ENCODE measurements at places on chromosomes 5 and 9.

DNA sequence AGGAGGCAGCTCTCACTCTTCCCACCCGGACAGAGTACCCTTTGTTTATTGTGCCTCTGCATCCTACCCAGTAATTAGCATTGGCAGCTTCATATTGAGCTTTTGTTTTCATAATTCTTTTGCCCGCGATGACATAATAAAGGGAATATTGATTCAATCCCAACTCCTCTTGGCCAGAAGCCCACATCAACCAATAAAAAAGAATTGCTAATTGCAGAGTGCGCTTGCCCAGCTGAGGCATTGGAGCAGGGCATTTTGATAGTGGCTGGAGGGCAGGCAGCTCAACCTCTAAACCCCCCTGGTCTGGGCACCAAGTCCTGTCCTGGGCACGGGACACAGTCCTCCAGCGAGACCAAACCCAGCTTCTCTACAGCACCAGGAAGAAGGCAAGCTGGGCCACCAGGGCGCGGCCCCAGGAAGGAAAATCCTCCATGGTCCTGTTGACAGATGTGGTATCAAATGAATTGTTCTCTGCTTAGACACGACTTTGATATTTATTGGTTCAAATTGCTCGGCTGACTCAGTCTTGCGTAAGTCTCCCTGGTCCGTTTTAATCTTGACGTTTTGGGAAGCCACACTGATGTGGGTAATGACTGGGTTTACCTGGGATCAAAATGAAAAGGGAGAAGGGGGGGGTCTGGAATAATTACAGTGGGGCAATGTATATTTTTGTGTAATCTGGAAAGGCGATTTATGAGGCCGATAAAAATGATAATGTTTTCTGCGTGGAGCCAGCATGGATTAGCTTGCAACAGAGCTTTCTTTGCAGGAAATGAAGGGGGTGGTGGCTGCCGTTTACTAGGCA lies 220.7 kb upstream of the MSX2 start:
- DNase-seq: no peak

DNA sequence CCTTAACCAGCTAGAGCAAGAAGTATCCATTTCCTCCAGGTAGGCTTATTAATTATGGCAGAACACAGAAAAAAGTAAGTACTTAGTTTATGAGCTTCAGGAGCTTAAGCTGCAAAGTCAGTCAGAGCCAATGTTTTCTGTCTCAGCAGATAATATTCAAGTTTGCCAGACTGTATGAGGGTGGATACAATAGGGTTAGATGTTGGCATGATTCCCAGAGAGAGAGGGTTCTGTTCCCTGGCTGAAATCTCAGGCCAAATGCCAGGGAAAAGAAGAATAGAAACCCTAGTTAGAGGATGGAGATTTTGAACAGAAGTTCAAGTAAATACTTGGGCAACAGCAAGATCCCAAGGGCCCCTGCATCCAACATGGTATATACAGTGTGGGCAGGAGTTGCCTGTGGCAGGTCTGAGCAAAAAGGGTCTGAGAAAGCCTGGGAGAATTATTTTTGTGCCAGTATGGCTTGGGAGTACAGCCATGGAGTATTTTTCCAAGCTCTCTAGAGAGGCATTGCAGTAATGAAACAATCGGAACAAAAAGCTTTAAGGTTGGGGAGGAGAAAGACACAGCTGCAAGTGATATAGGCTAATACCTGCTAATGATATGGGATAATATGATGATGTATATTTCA lies 31.0 kb upstream of the ISOC1 start:
- no peak for DNase-seq

DNA sequence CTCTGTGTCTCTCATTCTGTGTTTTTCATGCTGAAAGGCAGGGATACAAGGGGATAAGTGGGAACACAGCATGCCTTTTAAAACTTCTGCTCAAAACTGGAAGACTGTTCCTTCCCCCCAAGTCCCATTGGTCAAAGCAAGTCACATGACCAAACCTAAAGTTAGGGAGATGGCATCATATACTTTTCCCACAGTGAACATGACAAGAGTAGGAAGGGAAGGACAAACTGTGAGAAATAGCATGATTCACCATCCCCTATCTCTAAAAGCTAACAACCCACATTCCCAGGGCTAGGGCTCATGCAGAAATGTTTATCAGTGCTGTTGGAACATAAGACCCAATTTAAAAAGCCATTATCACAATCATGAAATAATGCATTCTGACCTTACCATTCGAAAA lies 24.2 kb upstream of the SHISAL2B start:
- no peak for DNase-seq

DNA sequence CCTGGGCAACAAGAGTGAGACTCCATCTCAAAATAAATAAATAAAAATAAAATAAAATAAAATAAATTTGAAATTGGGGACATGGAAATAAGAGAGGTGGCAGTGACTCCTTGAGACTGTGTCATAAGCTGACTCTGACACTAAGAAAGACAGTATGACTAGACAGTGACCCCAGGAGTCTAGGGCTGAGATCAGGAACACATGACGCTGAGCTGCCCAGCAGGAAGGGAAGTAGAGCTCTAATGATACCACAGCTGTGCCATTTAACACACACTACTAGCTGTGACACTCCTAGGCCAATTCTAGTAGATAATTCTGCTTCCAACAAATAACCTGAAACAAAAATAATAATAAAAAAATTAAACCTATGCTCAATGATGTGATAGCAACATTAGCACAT lies 293.0 kb downstream of the SEC61B start:
- no peak for DNase-seq

GRCh38 chr9:130320723-130321481 lies 55.3 kb downstream of the HMCN2 start:
- DNase-seq: no peak

GRCh38 chr5:105752801-105753200 lies 1917.9 kb downstream of the EFNA5 start:
- no peak for DNase-seq

- peak; percentile 39 for DNase-seq
Observed at GRCh38 chr5:154405078-154405792, 40.6 kb upstream of the SAP30L start.

DNA sequence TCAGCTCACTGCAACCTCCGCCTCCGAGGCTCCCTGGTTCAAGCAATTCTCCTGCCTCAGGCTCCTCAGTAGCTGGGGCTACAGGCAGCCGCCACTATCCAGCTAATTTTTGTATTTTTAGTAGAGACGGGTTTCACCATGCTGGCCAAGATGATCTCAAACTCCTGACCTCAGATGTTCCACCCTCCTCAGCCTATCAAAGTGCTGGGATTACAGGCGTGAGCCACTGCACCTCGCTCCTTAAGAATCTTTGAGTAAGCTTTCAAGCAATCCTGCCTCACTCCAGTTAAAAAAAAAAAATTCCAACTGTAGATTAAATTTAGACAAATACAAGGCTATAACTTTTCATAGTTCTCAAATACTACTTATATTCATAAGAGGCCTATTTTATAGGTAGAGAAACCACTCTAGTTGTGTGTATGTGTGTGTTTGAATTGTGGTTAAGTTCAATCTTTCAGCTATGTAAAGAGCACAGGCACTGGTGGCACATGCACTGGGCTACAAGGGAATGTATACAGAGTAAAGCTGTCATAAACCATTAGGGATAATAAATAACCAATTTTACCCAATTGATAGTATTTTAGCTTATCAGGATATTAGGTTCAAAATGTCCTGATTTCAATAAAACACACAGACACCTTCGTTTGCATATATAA lies 50.6 kb upstream of the RAPGEF6 start:
- DNase-seq: no peak

GRCh38 chr9:125744616-125745015 lies 2.6 kb upstream of the PBX3 start:
- DNase-seq: no peak

DNA sequence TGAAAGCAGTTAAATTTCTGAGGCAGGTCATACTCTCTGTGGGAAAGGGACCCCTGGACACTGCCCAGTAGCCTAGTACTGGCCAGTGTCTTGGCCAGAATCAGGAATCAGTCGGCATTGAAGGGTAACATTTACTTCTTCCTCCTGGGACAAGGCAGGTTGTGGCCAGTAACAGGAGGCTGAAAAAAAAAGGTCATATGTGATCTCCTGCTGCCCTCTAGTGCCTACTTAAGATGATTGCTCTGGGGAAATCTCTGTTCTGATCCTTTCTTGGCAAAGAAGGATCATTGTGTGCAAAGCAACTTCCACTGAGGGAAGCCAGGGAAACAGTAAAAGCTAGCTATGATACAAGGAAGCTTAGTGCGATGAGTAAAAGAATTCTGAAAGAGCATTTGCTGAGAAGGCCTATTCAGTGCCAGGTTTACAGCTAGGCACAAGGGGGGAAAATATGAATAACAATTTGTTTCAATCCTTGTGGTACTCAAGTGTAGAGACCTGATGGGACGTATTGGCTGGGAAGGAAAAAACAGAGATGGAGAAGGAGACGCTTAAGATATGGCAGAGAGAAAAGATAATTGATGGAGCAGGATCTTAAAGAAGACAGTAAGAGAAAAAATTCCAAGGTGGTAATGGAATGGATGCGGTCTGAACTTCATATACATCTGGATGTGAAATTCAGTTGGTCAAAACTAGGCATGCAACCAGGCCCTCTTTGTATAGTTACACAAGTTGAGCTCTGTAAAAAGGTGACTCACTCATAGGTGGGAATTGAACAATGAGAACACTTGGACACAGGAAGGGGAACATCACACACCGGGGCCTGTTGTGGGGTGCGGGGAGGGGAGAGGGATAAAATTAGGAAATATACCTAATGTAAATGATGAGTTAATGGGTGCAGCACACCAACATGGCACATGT lies 25.8 kb upstream of the TRIM32 start:
- DNase-seq: no peak

- DNase-seq: no peak
Observed at GRCh38 chr9:86639899-86640379, 285.7 kb upstream of the TUT7 start.

DNA sequence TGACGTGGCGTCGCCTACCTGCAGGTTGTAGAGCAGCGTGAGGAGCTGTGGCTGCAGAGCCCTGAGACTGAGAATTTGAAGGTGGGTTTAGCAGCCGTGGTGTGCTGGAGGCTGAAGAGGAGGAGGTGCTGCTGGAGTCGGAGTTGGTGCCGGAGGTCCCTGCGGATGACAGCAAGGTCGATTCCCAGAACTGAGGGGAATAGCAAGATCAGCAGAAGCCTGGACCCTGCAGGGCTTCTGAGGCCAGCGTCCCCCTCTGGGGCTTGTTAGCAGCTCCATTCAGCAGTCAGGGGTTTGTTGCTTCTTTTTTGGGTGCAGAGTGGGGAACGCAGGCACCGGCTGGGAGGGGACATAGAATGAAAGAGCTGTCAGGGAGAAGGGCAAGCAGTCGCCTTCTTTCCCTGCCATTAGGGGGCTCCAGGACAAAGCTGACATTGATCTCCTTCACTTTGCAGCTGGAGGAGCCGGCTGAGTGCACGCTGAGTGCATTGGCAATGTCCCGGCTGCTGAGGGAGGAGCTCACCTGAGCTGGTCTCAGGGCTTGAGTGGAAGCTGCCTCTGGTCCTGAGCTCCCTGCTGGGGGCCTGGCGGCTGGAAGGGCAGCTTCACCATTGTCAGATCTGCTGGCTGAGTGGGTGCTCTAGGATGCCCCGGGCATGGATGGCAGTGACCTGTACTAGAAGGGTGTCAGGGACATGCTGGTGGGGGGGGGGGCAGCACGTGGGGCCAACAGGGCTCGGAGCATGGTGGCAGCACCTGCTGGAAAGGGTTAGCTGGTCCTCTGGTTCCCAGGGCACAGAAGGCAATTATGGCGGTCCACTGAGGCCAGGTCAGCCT lies 20.8 kb downstream of the OBP2B start:
- DNase-seq: no peak

GRCh38 chr9:115757461-115757860 lies 396.1 kb upstream of the PAPPA start:
- DNase-seq: no peak

DNA sequence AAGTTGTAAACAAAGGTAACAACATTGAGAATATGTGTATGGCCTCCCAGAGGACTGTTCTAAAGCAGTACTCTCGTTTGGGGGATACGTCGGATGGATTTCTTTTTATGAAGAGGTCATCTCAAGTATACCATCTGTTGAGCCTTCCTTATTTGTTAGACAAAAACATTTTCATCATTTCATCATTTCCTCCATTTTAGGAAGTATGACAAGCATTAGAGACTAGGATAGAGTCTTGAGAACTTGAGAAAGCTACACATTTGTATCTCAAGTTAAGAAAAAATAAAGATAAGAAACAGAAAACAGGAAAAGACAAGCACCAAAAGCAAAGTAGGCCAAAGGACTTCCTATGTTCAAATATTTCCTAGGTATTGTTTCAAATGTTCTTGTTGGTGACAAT lies 307.0 kb downstream of the EFNA5 start:
- no peak for DNase-seq

- DNase-seq: no peak
Observed at GRCh38 chr5:82105457-82105856, 133.6 kb downstream of the ATG10 start.

GRCh38 chr9:68551191-68551590 lies 10.5 kb upstream of the TMEM252 start:
- no peak for DNase-seq

DNA sequence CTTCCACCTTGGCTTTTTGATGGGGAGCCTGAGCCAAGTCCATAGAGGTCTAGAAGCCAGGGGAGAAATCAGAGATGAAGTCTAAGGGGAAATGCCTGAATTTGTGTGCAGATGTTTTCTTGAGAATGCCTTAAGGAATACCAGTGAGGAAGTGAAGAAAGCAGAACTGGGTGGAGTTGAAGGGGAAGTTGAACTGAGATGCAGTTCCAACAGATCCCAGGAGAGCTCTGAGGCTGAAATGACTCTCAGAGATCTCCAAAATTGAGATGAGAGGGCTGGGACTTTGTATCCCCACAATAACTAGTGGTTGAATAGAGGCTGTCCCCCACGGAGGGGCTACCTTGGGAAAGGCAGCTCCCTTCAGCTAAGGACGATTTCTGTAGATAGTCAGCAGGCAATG lies 197.1 kb downstream of the ZNF462 start:
- DNase-seq: no peak

GRCh38 chr9:1117439-1117838 lies 67.3 kb downstream of the DMRT2 start:
- DNase-seq: no peak

DNA sequence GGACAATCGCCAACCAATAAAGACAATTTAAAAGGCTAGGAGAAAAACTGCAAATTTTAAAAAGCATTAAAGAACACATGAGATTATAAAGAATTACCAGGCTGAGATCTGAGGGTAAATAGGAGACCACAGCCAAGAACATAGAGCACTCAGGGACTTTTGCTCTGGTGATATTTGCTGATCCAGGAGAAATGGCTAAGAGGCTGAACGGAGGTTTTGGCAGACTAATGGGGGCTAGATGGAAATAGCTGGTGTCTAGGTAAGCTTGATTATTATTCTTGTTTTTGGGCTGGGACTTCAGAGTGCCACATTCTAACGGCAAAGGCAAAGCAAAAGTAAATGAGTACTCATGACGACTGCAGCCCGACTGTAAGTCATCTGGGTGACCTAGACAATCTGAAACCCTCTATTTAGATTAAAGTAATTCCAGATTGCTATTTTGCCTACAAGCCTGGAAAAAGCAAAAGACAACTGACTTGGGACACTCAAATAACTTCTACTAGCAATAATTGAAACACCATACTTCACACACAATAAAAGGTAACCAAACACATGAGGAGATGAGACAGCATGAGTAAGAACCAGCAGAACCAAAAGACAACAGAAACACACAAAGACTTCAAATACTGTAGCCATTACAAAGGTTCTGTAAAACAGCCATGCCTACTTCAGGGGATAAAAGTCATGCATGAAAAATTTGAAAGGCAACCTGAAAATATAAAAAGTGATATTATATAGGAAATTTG lies 68.8 kb downstream of the JAKMIP2 start:
- DNase-seq: no peak
